ENCODE measurements at places on chromosomes 7 and 10. TPM values are rescaled to one million over a fixed set of nuclear protein-coding genes. Genes with fewer than 3 reads are reported as not detected.

PLCE1 gene
- 0.08 TPM for total RNA-seq

TMEM184A gene
- total RNA-seq, result not detected

ADARB2 gene
- total RNA-seq, result 2.5 TPM

PSAP gene
- total RNA-seq, result 178 TPM

ACSL5 gene
- total RNA-seq, result 55.1 TPM

LHFPL3 gene
- not detected for total RNA-seq

CNNM1 gene
- total RNA-seq, result 0.08 TPM

PRSS1 gene
- not detected for total RNA-seq

FBXO24 gene
- 2.7 TPM for total RNA-seq

KEL gene
- total RNA-seq, result 0.30 TPM

RABGEF1 gene
- 24.2 TPM for total RNA-seq

DIP2C gene
- total RNA-seq, result 0.70 TPM

TEX36 gene
- total RNA-seq, result not detected

GTF2I gene
- 143 TPM for total RNA-seq

GRIFIN gene
- not detected for total RNA-seq

ARMH3 gene
- total RNA-seq, result 22.8 TPM

COA1 gene
- 57.3 TPM for total RNA-seq

CALHM3 gene
- total RNA-seq, result 0.48 TPM
